ENCODE measurements at places on chromosomes 1 and 21. TPM values are rescaled to one million over a fixed set of nuclear protein-coding genes. Genes with fewer than 3 reads are reported as not detected.
A peak's percentile ranks its signal among the peaks of the same experiment; 100 is the strongest.

- ATAC-seq, result no peak
These were observed 7.3 kb downstream of the MRPS6 start for GRCh38 chr21:34080710-34081109.

GRCh38 chr1:38476111-38476849, 383.3 kb downstream of the RRAGC start:
- ATAC-seq, result no peak

LCE2B gene
- total RNA-seq, result not detected

GRCh38 chr1:242523719-242524570, 552 bp downstream of the PLD5 start:
- ATAC-seq, result peak; percentile 57

GPR137B gene
- total RNA-seq, result 17.7 TPM

TDRKH gene
- total RNA-seq, result 8.8 TPM

GRCh38 chr21:14550135-14550534, 4.0 kb upstream of the SAMSN1 start:
- no peak for ATAC-seq

DNA sequence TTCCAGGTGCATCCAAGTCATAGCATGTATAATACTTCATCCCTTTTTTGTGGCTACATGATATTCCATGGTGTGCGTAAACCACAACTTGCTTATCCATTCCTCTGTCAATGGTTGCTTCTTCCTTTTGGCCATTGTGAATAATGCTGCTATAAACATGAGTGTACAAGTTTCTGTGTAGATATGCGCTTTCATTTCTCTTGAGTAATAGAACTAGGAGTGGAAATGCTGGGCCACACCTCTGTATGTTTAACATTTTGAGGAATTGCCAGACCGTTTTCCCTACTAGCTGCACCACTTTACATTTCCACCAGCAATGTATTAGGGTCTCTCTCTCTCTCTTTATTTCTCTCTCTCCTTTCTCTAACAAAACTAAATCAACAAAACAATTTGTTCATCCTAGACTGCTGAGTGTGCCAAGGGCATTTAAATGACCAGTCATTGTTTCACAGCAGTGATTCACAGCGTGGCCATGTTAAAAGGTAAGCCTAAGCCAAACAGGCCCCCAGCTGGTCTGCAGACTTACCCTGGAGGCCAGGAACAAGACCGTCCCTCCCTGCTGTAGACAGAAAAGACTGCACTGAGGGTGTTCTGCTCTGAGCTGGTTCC, 53.2 kb upstream of the LYST start:
- ATAC-seq, result no peak

- peak; percentile 20 for ATAC-seq
These were observed 10.5 kb downstream of the BRINP2 start for GRCh38 chr1:177181280-177181630.

DNA sequence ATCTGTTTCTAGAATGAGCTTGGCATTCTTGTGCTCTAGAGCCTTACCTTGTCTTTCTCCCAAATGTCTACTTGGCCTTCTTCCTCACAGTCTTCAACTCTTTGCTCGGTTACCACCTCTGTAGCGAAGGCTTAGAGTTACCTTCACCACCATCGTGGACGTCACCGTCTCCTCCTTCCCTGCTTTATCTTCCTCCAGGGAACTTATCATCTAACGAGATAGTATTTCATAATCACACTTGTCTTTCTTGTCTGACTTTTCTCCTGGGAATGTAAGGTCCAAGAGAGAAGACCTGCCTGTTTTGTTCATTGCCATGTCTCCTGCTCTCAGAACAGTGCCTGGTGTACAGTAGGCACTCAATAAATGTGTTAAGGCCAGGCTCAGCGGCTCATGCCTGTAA, 115.6 kb downstream of the GREM2 start:
- ATAC-seq, result no peak

DNA sequence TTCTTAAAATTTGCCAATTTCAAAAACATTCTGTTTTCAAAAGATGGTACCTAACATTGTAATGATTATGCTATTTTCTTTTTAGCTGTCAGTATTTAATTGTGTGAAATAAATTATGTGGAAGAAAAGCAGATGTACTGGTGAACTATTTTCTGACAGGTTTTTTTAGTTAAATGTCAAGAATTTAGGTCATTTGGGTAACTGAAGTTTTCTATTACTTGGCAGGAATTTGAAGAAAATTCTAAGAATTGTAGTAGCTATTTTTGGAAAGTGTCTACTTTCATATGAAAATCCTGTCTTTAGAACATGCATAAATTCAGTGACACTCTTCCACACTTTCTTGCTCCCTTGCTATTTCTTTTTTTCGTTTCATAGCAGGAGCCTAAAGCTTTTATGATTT, 28.5 kb upstream of the PTPRC start:
- ATAC-seq, result no peak

GRCh38 chr1:45842786-45843185, 39.4 kb downstream of the MAST2 start:
- no peak for ATAC-seq

DNA sequence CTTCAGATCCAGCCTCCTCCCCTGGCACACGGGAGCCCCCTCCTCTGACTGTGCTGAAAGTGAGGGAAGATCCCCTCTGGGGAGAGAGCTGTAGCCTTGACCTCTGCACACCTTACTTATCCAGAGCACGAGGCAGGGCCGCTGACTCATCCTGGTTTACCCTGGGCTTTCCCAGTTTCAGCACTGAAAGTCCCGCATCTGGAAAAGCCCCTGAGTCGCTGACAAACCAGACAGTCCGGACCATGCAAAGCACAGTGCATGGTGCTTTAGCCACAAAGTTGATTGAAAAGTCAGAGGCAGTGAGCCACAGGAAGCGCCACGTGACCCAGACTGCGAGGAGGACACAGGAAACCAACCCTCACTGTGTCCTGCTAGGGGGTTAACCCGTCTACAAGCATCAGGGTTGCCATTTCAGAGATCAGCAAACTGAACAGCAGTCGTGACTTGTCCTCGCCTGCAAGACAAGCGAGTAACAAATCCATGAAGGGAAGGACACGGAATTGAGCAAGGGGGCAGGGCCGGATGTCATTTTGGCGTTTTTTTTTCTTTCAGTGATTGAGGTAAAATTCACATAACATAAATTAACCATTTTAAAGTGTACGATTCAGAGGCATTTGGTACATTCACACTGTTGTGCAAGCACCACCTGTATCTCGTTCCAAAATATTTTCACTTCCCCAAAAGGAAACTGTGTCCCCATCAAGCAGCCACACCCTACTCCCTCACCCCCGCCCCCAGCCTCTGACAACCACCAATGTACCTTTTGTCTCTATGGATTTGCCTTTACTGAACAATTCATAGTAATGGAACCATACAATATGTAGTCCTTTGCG, 19.9 kb upstream of the IFNGR2 start:
- ATAC-seq, result peak; percentile 22

PRKAA2 gene
- total RNA-seq, result 63.3 TPM

DNA sequence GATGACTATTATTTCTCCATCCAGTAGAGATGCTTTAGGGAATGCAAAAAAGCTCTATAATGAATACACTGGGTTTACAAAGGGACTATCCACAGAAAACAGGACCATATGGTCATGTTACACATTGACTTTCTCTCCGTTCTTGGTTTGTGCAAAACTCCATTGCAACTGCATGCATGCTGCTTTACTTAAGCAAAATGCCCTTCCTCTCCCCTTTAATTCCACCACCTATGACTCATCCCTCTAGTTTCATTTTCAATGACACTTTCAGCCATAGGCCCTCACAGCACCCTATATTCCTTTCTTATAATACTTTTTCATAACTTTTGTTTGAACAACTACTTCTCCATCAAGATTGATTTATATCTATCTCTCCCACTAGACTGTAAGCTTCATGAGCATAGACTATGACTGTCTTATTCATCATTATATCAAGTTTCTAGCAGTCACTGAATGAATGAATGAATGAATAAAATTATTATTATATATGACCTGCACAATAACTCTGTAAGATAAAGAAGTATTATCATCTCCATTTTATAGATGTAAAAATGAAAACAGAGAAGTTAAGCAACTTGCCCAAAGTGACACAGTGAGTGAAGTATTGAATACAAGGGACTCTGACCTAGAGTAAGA, 248.9 kb downstream of the PLPP3 start:
- no peak for ATAC-seq

DNA sequence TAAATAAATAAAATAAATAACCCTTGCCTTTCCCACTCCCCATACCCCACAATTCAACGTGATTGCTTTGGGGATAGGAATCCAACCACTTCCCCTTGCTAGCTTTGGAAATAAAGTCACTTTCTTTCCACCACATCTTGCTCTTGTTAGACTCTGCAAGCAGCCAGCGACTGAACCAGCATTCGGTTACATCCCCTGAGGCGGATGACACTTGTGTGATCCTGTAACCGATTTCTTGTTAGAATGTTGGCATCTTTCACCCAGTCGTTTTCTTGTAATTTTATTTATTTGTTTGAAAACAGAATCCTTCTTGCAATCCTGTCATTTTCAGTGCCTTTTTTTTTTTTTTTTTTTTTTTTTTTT, 1.6 kb upstream of the IFNGR2 start:
- ATAC-seq, result no peak

KCNJ9 gene
- total RNA-seq, result not detected

DNA sequence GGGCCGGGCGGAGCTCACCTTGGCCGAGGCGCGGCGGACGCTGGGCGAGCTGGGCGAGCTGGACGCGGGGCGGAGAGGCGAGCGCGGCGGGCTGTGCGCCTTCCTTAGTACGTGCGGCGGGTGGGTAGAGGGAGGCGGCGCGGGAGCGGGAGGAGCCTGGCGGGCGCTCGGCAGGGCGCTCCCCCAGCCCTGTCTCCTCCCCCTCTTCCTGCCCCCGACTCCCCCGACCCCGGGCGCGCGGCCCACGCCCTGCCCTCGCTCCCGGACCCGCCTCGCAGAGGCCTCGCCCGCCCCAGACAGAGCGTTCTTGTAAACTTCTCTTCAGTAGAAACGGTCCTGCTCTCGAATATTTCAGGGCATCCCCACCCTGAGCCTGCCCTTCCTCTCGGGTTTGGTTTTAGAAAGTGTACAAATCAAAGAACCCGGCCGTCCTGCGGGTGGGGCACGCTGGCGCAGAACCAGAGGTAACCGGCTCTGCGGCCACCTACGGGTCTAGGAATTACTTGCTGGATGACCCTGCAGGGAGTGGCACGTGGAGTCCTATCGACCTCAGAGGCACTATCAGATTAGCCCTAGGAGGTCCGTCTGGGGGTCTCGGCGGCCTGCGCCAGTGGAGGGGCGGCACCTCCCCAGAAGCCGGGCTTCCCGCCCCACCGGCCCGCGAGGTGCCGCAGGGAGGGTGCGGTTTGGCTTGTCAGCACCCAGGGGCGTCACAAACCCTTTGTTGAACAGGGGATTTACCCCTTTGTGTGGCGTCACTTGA, at the start of gene S100A10:
S100A10 (minus strand) TSS at position 126 of the 763 bp plus-strand sequence. CDS start 7,629 bp downstream, outside the sequence.
- ATAC-seq, result peak; percentile 79

GRCh38 chr1:15368888-15369287, 40.8 kb upstream of the EFHD2 start:
- ATAC-seq, result no peak

DNA sequence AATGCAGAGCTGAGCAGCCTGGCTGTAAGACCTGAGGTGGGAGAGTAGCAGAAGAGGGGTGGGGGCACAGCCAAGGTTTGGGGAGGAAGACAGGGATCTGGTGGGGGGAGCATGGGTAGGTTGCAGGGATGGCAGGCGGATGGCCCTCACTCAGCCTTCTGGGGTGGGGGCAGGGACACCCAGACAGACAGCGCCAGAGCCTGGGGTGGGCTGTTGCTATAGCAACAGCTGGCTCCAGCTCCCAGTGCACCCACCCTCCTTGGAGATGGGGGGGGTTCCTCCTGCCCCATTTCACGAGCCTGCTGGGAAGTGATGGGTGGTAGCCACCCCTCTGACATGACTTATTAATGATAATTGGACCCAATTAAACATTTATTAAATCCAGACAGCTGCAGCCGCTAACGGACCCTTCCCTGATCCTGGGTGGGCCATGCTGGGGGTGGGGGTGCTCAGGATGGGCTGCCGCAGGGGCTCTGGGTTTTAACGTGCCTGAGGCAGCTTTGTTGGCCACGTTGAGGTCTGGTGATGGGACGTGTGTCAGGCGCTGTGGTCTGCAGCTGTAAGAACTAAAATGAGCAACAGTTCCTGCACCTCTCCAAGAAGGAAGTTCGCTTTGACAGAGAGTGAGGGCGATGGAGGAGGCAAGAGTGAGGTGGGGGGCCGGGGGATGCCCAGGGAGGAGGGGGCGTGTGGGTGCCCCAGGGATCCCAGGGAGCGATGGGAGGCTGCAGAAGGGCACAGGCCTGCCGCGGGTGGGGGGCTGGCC, 19.4 kb downstream of the AGRN start:
- no peak for ATAC-seq

IQGAP3 gene
- not detected for total RNA-seq

DNA sequence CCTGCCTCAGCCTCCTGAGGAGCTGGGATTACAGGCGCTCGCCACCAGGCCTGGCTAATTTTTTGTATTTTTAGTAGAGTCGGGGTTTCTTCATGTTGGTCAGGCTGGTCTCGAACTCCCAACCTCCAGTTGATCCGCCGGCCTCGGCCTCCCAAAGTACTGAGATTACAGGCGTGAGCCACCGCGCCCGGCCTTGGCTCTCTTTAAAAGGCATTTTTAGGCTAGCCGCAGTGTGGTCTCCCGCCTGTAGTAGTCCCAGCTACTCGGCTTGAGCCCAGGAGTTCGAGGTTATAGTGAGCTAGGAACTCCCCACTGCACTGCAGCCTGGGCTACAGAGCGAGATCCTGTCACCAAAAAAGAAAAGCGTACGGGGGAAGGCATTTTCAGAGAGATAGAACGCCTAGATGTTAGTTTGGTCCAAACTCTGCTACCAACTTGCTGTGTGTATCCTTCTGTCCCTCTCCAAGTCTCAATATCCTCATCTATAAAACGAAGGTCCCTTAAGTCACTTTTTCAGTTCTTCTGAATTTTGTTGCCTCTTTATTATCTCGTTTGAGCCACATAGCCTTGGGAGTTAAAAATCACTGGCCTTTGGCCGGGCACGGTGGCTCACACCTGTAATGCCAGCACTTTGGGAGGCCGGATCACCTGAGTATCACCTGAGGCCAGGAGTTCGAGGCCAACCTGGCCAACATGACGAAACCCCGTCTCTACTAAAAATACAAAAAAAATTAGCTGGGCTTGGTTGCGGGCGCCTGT, 734 bp downstream of the MED18 start:
- ATAC-seq, result no peak

DNA sequence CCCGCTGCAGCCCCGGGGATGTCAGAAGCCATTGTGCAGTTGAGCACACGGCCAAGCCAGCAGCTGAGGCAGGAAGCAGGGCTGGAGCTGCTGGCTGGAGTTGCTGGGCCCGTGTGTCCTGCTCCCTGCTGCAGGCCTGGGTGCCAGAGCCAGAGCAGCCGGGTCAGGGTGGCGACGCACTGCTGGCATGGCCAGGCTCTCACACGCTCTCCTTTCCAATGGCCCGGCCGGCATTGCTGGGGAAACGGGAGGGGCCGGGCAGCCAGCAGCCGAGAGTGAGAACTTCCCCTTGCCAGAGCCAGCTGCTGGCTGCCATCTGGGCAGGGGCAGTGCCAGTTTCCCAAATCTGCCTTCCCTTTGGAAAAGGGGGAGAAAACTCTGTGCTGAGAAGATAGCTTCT, 82.4 kb upstream of the PROX1 start:
- no peak for ATAC-seq

DNA sequence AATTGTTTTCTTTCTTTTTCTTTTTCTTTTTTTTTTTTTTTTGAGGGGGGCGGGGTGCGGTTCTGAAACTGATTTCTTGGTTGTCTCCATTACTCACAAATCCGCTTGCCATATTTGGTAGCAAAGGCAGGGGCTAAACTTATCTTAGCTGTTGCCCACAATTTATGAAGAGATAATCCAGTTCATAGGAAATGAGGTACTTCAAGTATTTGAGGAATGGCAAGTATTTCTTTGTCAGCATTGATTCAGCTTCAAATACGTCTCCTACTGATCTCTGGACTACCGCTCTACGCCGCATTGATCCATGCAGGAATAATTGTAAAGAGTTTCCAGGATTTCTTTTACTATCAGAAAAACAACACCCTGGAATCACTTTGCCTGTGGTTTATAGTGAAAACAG, 289.2 kb upstream of the DPYD start:
- ATAC-seq, result no peak

ARHGAP29 gene
- 21.9 TPM for total RNA-seq
